Heart left ventricle (tissue), 16 donors: ENCODE measurements at places on chromosomes 4 and X. TPM values are rescaled to one million over a fixed set of nuclear protein-coding genes. Genes with fewer than 3 reads are reported as not detected.

DNA sequence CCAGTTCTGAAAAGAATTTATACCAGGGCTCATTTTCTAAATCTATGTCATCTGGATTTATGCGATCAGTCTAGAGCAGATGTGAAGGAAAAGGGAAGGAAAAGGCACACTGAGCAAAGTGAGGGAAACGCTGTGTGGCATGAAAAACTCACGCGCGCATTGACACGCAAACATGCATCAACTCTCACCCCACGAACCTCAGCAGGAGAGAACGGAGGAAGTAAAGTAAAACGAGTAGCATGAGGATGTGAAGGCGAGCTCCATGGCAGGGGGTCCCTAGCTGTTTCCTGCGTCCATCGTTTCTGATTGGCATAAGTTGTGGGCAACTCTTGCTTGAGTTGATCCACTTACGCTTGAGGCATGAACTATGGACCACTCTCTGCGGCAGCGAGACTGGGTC lies 102.8 kb upstream of the PDLIM3 start:
- DNase-seq = no peak
- no peak overlapping the region for H3K27ac ChIP-seq

The TMPRSS11A gene
- polyA plus RNA-seq = not detected

GRCh38 chr4:24164054-24164693 lies 274.3 kb upstream of the PPARGC1A start:
- H3K27me3 ChIP-seq = no peaks in the 10 kb centered on the region
- H3K36me3 ChIP-seq = no peaks in the 10 kb centered on the region
- H3K4me1 ChIP-seq = no peaks in the 10 kb centered on the region

DNA sequence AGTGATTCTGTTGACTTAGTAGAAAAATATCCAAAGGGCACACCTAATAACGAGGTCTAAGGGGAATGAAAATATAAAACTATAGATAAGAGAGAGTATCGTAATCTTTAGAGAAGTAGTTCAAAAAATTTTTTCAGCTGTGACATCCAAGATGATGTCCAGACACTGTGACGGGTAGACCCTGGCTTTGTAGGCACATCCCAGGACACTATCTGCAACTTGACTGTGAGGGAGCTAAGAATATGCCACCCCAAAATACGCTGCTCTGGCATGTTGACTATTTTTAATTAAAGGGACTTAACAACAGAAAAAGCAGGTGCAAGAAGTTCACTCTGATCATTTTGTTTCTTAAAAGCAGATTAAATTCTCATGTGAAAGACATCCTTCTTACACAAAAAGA lies 89.5 kb downstream of the CLCN4 start:
- H3K4me3 ChIP-seq = no peak overlapping the region
- no peak for DNase-seq
- no peak overlapping the region for H3K27ac ChIP-seq
- H3K4me1 ChIP-seq = no peaks in the 10 kb centered on the region
- H3K27me3 ChIP-seq = no peaks in the 10 kb centered on the region

- no peaks in the 10 kb centered on the region for H3K36me3 ChIP-seq
- no peak overlapping the region for H3K4me3 ChIP-seq
- no peak for DNase-seq
- no peak overlapping the region for H3K27ac ChIP-seq
Measured at GRCh38 chr4:98586291-98586961, 72.0 kb downstream of the TSPAN5 start.

- H3K4me3 ChIP-seq = no peak overlapping the region
- no peaks in the 10 kb centered on the region for H3K36me3 ChIP-seq
- H3K27ac ChIP-seq = no peak overlapping the region
- no peaks in the 10 kb centered on the region for H3K4me1 ChIP-seq
- H3K27me3 ChIP-seq = no peaks in the 10 kb centered on the region
Measured at GRCh38 chr4:147370881-147371280, 110.0 kb upstream of the EDNRA start.

DNA sequence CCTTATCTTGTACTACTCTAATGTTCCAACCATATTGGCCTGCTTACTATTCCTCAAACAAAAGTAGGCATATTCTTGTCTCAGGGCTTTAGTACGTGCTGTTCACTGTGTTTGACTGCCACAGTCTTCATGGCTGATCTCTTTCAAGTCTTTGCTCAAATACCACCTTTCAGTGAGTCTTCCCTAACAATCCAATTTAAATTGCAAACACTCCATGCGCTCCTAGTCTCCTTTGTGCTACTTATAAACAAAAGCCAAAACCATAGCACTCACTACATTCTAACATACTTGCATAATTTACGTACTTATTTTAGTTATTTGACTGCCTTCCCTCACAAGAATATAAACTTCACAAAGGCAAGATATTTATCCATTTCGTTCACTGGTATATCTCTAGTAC lies 1.7 kb upstream of the ART3 start:
- H3K27me3 ChIP-seq = no peaks in the 10 kb centered on the region
- H3K4me1 ChIP-seq = no peaks in the 10 kb centered on the region
- H3K36me3 ChIP-seq = no peaks in the 10 kb centered on the region
- no peak for DNase-seq
- no peak overlapping the region for H3K4me3 ChIP-seq
- no peak overlapping the region for H3K27ac ChIP-seq

- no peak overlapping the region for H3K4me3 ChIP-seq
- DNase-seq = no peak
- no peaks in the 10 kb centered on the region for H3K36me3 ChIP-seq
- H3K27ac ChIP-seq = no peak overlapping the region
- H3K27me3 ChIP-seq = no peaks in the 10 kb centered on the region
Measured at GRCh38 chrX:31433856-31434255, 362.0 kb upstream of the FTHL17 start.

The AMOT gene
- polyA plus RNA-seq = 1.1 TPM
